ENCODE measurements at places on chromosomes 12 and 14.

- peaks cover 38% of the 10 kb centered on the region for H3K4me1 ChIP-seq
- no peak overlapping the region for H3K4me3 ChIP-seq
- DNase-seq = no peak
- H3K27ac ChIP-seq = peak overlapping the region; percentile 81
- no peaks in the 10 kb centered on the region for H3K36me3 ChIP-seq
Measured at GRCh38 chr12:8912914-8913313, 1.4 kb upstream of the PHC1 start.

DNA sequence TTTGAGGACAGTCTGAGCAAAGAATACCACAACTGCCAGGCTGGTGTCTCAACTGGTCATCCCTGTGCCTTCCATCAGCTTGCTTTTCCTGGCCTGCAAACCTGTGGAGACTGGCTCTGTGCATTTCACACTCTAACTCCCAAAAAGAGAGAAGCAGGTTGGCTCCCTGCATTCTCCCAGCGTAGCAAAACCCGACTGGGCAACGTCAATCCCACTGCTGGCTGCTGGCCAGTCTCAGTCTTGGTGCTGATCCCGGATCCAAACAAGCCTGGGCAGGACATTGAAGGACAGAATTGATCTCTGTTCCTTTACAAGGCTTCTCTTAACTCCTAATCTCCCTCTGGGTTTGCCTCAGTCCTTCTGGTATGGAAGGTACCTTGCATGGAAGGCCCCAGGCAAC is 65.4 kb downstream of the FZD10 start:
- peaks cover 19% of the 10 kb centered on the region for H3K27me3 ChIP-seq
- H3K4me1 ChIP-seq = no peaks in the 10 kb centered on the region
- H3K27ac ChIP-seq = no peak overlapping the region
- no peaks in the 10 kb centered on the region for H3K36me3 ChIP-seq
- no peak overlapping the region for H3K4me3 ChIP-seq

- H3K4me3 ChIP-seq = no peak overlapping the region
- H3K27ac ChIP-seq = peak overlapping the region; percentile 55
- H3K36me3 ChIP-seq = no peaks in the 10 kb centered on the region
- peak; percentile 49 for DNase-seq
Measured at GRCh38 chr14:95290871-95291431, 28.8 kb downstream of the CLMN start.

GRCh38 chr14:91279354-91279753 is 34.9 kb upstream of the GPR68 start:
- H3K36me3 ChIP-seq = peaks cover 87% of the 10 kb centered on the region
- H3K4me3 ChIP-seq = no peak overlapping the region
- no peaks in the 10 kb centered on the region for H3K4me1 ChIP-seq
- no peak overlapping the region for H3K27ac ChIP-seq
- no peak for DNase-seq
- H3K27me3 ChIP-seq = no peaks in the 10 kb centered on the region

DNA sequence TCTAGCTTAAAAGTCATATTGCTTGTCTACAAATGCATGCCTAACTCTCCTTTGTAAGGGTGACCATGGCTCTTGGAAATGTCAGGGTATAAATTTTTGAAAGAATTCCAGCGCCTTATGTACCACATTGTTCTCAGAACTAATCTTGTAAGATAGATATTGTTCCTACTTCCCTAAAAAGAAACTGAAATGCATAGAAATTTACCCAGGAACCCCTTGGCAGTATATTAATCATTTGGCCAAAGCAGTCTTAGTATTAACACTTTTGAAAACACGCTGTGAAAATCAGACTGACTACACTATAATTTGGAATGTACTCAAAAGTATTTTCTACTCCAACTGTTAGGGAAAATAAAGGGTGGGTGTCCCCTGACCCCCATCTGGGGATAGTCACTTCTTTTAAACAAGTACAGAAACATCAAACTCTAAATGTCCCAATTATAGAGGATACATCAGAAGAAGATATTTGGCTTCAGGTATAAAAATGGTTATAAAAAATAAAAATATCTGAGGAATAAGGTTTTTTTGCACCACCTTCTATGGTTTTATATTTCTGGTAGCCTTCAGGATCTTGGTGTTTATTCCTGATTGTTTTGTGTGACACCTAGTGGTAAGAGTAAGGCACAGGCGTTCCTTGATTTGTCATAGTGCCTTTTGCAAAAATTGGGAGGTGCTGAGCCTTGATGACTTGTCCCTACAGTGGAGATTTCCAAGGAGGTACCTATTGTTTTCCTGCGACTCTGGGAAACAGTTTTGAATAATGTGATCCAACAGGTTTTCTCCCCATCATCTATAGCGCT is 2.2 kb upstream of the NFKBIA start:
- peak overlapping the region; percentile 80 for H3K4me3 ChIP-seq
- peak; percentile 51 for DNase-seq
- no peaks in the 10 kb centered on the region for H3K36me3 ChIP-seq
- no peaks in the 10 kb centered on the region for H3K27me3 ChIP-seq

DNA sequence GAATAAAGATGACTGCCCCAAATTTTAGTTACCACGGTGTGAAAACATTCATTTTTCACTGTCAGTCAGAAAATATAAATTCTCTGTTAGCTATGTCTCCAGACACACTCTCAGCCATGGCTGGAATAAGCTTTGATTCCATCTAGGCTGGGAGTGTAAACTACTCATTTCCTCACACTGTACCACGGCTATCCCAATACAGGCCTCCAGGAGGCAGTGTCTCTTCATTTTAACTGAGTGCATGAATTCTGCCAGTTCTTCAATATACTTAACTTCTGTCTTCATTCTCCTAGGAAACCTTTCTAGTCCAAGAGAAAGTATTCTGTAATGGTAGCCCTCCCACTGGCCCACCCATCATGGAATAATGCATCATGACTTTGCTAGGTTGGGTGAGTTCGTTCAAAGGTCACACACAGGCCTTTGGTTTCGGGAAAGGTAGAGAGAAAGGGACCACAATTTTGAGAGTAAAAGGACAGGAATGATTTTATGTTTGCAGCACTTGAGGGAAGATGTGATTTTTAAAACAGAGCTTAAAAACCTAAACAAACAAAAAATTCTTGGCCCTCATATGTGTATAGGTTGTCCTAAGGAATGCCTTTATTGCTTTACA is 381.1 kb downstream of the SEC23A start:
- no peaks in the 10 kb centered on the region for H3K36me3 ChIP-seq
- H3K27ac ChIP-seq = no peak overlapping the region
- no peaks in the 10 kb centered on the region for H3K27me3 ChIP-seq
- H3K4me3 ChIP-seq = no peak overlapping the region

- H3K36me3 ChIP-seq = no peaks in the 10 kb centered on the region
- no peak overlapping the region for H3K27ac ChIP-seq
- H3K27me3 ChIP-seq = no peaks in the 10 kb centered on the region
- DNase-seq = no peak
- peaks cover 5% of the 10 kb centered on the region for H3K4me1 ChIP-seq
Measured at GRCh38 chr14:49935526-49935925, 42.6 kb downstream of the ARF6 start.

DNA sequence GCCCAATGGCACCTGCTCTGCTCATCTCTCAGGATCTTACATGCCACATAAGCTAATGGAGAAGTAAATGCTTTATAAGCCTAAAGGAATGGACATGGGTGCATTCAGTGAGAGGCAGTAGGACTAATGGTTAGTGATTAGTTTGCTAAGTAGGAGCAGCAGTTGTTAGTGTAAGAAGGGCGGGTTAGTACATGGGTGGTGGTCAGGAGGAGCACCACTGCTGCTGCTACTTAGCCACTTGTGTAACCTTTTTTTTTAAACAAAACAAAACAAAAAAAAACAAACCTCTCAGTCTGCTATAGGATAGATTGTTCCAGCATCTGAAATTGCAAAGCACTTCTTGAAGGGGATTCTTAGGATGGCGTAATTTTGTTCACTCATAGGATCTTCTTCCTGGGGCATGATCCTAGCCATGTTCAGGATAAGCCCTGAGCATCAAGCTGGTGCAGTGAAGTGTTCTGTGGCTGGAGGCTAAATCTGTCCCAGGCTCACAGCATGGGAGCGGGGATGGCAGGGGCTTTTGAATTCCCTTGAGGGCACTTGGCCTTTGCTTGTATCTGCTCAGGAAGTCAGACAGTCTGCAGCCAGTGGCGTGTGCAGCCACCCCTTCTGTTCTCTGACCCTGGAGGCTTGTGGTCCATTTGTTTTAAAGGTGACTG is 63.6 kb downstream of the CHST11 start:
- no peaks in the 10 kb centered on the region for H3K36me3 ChIP-seq
- no peak overlapping the region for H3K4me3 ChIP-seq
- no peak for DNase-seq
- peaks cover 26% of the 10 kb centered on the region for H3K4me1 ChIP-seq

DNA sequence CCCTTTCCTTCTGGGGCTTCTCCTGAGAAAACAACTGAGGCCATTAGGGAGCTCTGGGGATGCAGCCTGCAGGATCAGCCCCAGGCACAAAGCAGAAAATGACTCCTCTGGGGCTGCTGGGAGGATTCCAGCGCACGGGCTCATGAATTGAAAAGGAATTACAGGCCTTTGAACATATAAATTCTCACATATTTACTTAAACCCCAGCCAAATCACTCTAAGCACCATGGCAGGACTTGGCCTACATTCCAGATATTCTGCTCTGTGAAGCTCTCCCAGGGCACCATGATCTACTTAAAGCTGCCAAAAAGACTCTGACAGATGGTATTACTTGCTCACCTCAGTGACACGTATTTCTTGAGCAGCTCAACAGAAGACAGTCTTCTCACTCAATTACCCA is 87.2 kb downstream of the ZFC3H1 start:
- H3K27me3 ChIP-seq = no peaks in the 10 kb centered on the region
- H3K4me1 ChIP-seq = no peaks in the 10 kb centered on the region
- DNase-seq = no peak
- H3K36me3 ChIP-seq = no peaks in the 10 kb centered on the region

DNA sequence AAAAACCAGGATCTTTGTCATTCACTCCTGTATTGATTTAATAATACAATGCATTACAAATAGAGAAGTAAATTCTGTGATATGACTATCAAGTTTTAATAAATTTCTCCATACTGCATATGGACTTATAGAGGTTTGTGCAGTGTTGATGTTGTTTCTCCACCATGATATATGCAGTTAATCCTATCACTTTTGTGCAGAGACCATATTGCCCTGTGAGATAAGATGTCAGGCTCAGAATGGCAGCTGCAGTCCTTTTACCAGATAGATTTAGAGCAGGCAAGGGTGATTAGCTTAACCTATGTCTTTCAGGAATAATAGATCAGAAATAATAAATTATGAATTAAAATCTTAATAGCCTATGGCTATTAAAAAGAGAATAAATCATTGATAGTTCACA is 38.6 kb upstream of the KCNJ8 start:
- no peak for DNase-seq
- H3K4me1 ChIP-seq = peaks cover 5% of the 10 kb centered on the region

- H3K4me3 ChIP-seq = no peak overlapping the region
- no peaks in the 10 kb centered on the region for H3K4me1 ChIP-seq
- no peak for DNase-seq
- H3K36me3 ChIP-seq = no peaks in the 10 kb centered on the region
Measured at GRCh38 chr12:81558031-81558430, 201.1 kb downstream of the PPFIA2 start.

DNA sequence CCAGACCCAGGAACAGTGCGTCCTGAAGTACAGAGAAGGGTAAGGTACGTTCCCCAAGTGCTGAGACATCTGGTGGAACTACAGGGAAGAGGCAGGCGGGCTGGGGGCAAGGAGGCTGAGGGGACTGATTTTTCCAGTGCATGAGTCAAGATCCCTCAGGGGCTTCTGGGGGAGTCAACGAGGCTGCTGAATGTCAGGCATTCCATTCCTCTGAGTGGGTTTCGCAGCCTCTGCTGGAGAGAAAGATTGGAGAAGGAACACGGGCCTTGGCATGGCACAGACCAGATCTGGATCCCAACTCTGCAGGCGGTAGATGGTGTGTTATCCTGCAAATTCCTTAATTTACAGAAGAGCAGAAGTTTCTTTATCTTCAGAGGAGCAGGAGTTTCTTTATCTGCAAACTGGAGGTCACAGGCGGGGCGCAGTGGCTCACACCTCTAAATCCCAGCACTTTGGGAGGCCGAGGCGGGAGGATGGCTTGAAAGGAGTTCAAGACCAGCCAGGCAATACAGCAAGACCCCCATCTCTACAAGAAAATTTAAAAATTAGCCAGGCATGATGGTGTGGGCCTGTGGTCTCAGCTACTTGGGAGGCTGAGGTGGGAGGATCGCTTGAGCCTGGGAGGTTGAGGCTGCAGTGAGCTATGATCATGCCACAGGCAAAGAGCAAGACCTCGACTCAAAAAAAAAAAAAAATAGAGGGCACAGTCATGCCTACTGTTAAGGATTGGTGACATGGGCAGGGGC is 132.6 kb upstream of the MAP1LC3B2 start:
- H3K27me3 ChIP-seq = no peaks in the 10 kb centered on the region
- no peaks in the 10 kb centered on the region for H3K36me3 ChIP-seq
- no peak overlapping the region for H3K27ac ChIP-seq
- no peak for DNase-seq
- H3K4me3 ChIP-seq = no peak overlapping the region
- no peaks in the 10 kb centered on the region for H3K4me1 ChIP-seq

DNA sequence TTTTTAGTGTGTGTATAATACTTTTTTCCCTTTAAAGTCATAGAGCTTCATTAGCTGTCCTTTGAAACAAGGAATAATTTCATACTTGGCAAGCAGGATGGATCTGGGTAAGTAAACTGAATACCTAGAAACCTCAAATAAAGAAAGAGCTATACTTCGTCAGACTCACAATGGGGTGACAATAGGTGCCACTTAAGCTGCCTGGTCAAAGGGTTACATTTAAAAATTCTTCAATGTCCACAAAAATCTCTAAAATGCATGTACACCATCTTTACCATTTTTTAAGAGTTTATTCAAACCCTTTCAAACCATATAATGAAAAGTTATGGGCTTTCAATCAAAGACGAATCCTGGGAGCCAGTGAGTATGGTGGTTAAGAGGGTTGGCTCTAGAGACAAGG is 3.1 kb downstream of the GIT2 start:
- H3K27me3 ChIP-seq = no peaks in the 10 kb centered on the region
- H3K4me1 ChIP-seq = peaks cover 75% of the 10 kb centered on the region
- H3K4me3 ChIP-seq = no peak overlapping the region
- H3K27ac ChIP-seq = peak overlapping the region; percentile 10
- peaks cover 50% of the 10 kb centered on the region for H3K36me3 ChIP-seq

DNA sequence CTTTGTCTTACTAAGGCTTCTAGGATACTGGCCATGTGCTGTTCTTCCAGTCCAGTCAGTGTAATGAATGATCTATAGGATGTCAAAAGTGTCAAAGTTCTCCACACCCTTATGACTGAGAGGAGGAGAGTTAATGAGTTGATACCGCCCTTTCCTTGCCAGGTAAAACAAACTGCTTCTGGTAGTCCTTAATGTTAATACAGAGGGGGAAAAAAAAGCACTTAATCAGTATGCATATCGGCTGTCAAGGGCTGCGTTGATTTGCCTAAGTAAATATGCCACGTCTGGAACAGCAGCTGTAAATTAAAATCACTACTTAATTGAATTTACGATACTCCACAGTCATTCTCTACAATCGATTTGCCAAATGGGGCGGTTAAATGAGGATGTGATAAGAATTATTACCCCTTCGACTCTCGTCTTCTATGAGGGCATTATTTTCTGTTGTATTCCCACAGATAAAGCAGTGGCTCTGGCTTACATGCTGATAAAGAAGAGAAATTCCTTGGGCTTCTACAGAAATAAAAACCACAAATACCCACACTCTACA is 416.0 kb downstream of the KCNH5 start:
- no peak overlapping the region for H3K27ac ChIP-seq
- no peaks in the 10 kb centered on the region for H3K36me3 ChIP-seq
- H3K4me3 ChIP-seq = no peak overlapping the region

Data from heart right ventricle (tissue), 16 donors.